ENCODE measurements at places on chromosomes 16 and 17.

DNA sequence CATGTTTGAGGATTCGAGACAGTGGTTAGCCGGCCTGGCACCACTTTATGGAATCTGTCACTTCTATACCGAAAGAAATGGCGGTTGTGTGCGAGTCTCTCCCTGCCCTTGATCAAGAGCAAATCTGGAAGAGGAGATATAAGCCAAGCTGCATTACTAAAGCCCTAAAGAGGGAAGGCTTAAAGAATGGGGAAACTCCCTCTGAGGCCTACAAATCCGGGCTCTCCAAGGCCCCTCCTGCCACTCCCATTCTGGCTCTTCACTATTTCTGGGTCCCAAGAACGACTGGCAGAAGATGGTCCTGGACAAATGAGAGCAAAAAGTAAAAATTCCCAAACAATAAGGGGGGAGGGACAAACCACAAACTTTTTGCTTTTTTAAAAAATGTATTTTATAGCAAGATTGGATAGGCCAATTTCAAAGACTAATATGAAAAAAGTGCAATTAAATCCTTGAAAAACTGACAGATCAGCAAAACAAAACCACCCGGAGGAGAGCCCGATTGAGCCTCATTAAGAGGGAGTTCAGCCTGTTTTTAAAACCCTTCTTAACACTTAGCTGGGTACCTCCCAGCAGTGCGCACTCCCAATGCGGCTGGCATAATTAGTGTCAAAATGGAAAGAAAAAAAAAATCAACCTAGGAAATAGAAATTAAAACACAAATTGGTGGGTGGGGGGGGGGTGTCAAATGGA is 193.5 kb downstream of the ZFHX3 start:
- no peak for DNase-seq

GRCh38 chr16:76780556-76780955 is 410.4 kb upstream of the MON1B start:
- no peak for DNase-seq

DNA sequence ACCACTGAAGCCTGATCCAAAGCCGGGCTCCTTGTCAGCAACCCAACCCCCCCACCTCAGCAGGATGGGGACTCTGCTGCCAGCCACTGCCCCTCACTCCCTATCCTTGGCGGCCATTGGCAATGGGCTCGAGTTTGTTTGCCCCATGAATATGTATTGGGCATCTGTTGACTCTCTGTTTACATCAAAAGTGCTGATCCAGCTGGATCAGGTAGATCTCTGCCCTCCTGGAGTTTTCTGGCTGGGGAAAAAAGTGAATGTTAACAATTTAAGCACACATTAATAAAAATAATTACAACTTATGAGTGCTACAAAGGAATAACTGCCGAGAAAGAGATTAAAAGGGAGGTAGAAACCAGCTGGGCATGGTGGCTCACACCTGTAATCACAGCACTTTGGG is 62.5 kb downstream of the ATP2C2 start:
- DNase-seq: no peak

GRCh38 chr17:80942423-80943345 is 49.0 kb upstream of the CHMP6 start:
- DNase-seq: no peak

All from neuronal stem cell (in vitro differentiated cells).